ENCODE measurements at places on chromosomes 6 and 20.

DNA sequence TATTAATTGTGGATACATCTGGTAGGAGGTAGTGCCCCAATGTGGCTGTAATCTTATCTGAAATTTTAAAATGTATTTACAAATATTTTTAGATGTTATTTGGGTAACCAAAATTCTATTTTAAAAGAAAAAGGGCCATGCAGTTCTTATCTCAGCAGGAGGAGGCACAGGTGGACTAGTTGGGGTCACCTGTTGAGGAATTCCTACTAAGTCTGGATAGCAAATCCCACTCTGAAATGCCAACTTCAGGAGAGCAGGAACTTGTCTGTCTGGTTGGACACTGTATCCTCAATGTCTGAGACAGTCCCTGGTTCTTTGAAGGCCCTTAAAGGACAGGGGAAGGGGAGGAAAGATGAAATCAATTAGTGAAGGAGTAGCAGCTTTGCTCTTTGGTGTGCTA, 82.6 kb downstream of the EYA2 start:
- DNase-seq: no peak

DNA sequence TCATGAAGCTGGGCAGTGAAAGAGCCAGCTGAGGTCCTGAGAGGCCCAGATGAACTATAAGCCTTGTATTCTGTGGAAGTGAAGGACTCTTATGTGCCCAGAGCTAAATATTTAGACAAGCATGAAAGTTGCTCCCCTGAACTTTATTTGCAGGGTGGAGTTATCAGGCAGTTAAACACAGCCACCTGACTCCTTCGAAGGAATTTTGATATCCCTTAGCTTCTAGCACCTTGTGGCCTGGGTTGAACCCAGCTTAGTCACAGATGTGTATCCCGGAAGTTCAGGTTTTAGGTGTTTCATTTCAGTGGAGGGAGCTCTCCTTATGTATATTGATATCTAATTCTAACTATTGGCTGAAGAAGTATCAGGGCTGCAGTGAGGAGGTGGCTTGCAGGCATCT, 20.4 kb downstream of the NR2E1 start:
- DNase-seq: no peak

DNA sequence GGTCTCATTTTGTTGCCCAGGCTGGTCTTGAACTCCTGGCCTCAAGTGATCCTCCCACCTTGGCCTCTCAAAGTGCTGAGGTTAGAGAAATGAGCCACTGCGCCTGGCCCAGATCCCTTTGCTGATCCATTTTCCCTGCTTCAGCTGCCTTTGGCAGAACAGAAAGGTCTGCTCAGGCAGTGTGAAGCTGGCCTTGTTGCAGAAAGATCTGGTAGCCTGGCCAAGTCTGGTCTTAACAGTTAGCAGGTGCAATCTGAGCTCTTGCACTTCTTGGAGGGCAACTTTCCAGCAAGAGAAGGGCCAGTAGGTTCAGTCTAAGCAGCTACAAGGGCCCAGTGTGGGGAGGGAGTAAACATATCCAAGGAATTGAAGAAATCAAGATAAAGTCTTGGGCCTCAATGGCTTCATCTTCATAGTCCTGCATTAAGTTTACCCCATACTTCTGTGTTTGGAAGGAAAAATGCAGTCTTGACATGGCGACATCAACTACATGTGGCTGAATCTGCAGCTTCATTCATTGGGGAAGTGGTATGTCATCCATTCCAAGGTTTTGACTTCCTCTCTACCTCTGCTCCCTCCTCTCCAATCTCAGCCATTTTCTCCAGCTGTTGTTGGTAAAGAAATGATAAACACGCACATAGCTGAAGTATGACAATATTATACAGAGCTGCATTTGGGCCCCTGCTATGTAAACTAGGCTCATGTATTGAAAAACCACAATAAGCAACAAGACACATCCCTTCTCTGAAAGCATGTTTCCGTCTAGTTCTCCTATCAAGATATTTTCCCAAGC, 39.0 kb upstream of the NEDD9 start:
- DNase-seq: no peak

- no peak for DNase-seq
These were observed 93.0 kb downstream of the BACH2 start for GRCh38 chr6:90203672-90204071.

GRCh38 chr20:46237227-46237626, 71.1 kb downstream of the CDH22 start:
- DNase-seq: no peak

DNA sequence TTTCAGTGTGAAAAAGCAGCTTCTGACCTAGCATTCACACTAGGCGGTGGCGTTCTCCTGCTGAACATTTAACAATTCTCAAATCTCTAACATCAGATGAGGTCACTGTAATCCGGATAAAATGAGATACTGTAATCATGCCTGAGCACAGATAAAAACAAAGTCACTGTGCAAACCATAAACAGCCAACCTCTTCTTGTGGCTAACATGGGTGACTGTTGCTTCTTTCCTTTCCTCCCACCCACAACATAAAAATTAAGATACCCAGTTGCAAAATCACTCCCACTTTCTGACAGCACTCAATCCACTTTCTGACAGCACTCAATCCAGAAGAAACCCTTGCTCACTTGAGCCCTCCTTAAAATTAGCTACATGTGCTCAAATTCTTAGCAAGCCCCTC, 11.5 kb upstream of the ALDH8A1 start:
- no peak for DNase-seq

- DNase-seq: no peak
These were observed 483.2 kb downstream of the MMUT start for GRCh38 chr6:48979806-48980205.

- no peak for DNase-seq
These were observed 24.1 kb upstream of the NFATC2 start for GRCh38 chr20:51566594-51566993.

DNA sequence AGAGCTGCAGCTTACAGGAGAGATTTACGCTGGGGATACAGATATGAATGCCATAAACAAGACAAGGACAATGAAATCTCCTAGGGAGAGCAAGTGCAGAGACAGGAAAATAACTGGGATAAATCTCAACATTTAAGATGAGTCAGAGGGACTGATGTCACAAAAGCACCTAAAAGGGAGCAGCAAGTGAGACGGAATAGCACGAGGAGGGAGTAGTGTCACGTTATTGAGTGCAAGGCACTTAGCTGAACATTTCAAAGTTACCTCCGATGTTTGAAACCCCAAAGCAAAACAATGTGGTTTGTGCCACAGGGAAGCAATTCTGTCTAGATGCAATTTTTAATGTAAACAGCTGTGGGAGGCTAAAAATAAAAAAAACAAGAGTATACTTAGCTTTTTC, 1131.7 kb upstream of the EYS start:
- DNase-seq: no peak

DNA sequence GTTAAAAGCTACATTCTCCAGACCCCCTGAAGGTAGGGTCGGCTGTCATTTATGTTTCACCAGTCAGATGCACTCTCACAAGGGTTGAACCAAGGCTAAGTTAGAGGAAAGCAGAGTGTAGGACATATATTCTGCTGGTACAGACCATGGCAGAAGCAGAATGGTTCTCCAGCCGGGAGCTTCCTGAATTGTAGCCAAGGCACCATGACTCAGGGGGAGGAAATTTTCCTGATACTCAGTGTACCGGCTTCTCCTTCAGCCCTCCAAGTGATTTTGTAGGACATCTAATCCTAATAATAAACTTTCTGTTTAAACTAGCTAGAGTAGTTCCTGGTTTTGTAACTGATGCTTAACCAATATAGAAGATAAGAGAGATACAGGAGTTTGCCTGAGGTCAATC, 14.2 kb upstream of the SLPI start:
- peak; percentile 10 for DNase-seq

DNA sequence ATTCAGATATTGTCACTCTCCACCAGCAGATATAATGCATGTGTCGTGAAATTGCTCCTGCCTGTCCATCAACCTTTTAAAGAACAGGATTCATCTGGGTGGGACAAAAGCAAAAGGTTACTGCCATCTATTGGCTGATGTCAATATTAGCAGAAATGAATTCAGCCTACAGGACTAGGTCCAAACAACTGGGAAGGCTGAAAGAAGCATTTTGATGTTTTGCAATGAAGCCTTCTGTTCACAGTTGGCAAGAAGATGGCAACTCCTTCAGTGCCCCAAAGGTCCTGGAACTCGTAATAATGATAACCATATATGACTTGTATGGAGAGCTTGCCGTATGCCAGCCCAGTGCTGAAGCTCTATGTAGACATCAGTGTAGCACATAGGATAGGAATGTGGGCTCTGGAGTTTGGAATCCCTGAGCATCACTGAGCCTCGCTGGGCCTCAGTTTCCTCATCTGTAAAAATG, 7.5 kb downstream of the BCAS1 start:
- peak; percentile 48 for DNase-seq

GRCh38 chr6:157276134-157276532, 47.2 kb downstream of the TMEM242 start:
- no peak for DNase-seq

- no peak for DNase-seq
These were observed 45.6 kb downstream of the EDN1 start for GRCh38 chr6:12335717-12336116.

- no peak for DNase-seq
These were observed 368.5 kb downstream of the TBC1D32 start for GRCh38 chr6:120965814-120966213.

DNA sequence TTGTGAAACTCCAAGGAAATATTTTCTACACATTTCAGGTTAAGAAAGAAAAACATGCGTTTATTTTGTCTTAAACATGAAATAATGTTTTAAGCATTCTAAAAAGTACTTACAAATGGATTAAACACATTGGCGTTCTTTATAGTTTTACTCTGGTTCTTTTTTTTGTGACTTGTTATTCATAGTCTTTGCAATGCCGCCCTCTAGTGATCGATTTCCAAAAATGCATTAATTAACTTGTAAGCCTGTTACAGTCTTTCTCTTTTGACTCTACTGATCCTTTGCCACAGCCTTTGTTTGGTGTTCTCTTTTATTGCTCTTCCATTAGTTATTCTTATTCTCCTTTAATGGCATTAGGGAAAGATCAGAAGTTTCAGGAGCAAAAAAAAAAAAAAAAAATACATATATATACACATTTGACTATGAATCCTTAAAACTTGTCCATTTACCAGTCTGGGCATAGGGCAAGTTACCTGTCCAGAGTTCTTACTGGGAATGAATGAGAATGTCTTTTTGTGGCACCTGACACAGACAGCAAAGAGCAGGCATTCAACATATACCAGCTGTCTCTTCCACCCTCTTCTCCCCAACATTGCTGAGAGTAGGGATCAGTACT, 59.9 kb downstream of the MACROD2 start:
- DNase-seq: peak; percentile 33

DNA sequence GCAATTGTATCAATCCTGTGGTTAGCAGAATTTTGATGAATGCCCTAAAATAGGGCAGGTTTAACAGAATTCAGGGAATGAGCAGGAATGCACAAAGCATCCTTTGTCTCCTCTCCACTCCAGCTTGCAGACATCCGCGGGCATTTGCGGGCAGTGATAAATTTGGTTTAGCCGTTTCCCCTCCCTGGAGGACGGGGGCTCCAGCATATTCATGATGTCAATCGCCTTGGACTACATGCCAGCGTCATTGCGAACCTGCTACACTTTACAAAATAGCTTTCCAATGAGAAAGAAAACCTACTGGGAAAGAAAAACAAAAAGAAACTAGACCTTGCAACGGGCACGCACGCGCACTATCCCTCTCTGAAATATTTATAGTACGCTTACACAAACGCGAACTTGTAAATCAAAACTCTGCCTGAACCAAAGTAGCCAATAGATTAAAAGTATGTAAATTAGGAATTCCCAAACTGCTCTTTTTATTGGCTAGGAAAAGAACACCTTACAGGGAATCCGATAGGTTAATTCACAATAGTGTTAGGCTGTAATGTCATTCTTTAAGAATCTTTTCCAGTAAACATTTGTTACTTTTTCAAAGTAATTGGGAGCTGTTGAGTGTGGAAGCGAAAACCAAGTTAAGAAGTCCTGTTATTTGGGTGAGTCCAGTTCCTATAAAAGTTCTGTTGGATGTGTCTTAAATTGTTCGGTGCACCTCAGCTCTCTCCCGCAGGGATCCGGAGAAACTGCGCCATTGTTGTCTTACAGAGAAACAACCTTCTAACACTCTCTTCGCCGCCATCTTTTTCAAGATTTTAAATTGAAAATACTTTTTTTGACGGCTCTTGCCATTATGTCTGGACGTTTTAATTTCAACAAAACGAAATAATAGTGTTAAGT, 136.7 kb downstream of the HFE start:
- peak; percentile 98 for DNase-seq

GRCh38 chr6:87066449-87067333, 28.2 kb downstream of the CGA start:
- DNase-seq: peak; percentile 54

DNA sequence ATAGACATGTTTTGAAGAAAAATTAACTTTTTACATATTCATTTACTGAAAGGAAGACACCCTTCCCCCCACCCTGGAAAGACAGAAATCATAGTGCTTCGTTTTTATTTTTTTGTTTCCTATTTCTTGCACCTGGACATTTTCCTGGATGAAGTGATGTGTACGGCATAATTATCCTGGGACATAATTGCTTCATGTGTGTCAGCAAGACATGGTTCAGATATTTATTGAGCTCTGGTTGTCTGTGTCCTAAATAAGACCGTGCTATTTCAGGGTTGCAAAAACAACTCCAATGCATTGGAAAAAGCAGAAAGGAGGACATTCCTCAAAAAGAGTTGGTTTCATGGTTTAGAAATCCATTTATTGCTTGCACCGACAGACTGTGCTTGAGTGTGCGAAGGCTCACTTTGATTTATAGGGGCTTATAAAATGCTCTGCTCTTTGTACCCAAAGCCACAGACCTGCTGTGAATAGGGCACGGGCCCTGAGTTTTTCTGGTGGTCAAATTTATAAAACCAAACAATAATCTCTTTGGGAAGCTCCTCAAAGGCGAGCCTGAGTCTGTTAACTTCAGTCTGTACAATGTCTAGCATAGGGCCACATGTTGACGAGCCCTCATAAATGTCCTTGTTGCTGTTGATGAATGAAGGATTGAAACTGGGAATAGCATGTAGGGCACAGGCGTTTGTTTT, 179.5 kb downstream of the SOX4 start:
- DNase-seq: no peak

- no peak for DNase-seq
These were observed 35.2 kb downstream of the SAMD3 start for GRCh38 chr6:130187335-130188206.

GRCh38 chr6:12751694-12752325, 35.2 kb downstream of the PHACTR1 start:
- DNase-seq: peak; percentile 43

DNA sequence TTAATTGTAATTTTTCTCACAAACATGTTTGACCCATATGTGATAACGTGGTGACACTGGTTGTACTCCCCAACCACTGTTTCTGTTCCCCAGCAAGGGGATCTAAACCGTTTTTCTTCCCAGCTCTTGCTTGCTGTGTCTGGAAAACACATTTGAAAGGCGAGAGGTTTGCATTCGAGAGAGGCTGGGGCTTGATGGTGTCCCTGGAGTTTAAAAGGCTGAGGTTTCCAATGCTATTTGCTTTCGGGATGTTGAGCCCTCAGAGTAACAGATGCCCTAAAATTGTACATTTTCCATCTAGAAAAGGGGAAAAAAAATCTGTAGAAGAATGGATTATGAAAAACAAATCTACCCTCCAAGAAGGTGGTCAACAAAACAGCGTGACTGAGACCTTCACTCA, 35.4 kb downstream of the AKAP12 start:
- no peak for DNase-seq

Data from HFFc6 (cell line).